NCI-H774 (cell line): ENCODE measurements at places on chromosomes 13 and 19.

DNA sequence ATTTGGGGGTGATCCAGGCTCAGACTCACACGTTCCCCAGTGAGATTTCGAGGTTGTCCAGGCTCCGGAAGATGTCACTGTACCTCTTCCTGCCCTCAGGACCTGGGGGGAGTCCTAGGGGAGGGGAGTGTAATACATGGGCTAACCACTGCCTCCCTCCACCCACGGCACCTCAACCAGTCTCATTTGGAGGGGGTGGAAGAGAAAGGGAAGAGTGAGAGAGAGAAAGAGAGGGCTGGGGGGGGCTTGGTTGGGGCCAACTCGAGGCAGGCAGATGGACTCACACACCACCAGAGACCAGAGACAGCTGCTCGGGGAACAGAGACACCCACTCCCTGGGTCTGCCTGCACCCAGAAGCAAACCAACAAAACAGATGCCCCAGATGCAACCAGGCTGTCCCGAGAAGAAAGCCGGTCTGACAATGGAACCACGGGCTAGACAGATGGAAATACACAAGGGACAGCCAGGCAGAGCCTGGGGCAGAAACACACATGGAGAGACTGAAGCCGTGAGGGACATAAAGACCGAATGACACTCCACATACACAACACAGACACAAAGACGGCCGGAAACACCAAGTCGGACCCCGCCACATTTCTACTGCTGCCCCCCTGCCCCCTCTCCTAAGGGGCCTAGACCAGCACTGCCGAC is 825 bp downstream of the GMIP start:
- DNase-seq = no peak

- no peak for DNase-seq
These were observed 326.6 kb downstream of the DIAPH3 start for GRCh38 chr13:59837101-59837500.

GRCh38 chr13:59099182-59099974 is 1064.3 kb downstream of the DIAPH3 start:
- DNase-seq = no peak

DNA sequence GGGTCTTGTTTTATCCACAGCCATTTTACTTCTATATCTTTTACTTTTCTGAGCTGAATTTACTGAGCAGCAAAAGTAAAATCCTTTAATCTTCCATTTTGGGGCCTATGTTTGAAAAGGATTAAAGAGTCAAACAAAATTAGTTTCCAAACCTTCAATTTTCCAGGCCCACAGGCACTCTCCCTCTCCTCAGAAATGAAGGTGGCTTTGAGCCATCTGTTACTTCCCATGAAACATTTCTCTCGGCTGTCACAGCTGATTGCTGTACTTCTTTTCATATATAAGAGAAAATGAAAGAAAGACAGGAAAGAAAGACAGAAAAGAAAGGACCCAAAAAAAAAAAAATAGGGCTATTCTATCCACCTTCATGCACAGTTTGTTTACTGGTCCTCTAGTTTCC is 194.9 kb downstream of the LACC1 start:
- DNase-seq = no peak

GRCh38 chr19:33950091-33950750 is 153.6 kb downstream of the KCTD15 start:
- no peak for DNase-seq

- DNase-seq = no peak
These were observed 28.1 kb downstream of the MYO16 start for GRCh38 chr13:108657519-108657918.

DNA sequence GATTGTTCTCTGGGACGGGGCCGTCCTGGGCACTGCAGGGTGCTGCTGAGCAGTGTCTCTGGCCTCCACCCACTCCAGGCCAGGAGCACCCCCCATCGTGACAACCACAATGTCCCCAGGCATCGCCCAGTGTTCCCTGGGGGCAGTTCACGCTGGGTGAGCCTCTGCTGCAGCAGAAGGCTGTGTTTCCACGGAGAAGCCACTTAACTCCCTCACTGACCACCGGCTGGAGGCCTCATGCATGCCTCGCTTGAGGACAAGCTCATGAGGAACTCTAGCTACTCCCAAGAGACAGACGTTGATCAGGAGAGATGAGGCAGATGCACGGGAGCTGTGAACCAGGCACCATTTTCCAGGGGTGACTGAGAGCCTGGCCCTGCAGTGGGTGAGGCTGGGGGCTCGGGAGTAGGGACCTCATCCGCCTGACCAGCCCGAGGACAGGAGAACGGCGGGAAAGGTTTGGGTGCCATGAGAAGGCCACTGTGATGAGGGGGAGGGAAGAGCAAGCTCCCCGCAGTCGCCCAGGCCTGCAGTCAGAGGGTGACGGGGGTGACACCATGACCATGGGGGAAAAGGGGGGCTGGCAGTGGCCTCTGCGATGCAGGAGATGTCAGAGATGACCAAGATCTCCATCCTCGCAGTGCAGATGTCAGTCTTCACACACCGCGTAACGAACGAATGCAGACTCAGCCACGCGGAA is 5.1 kb downstream of the SLC39A3 start:
- no peak for DNase-seq

GRCh38 chr13:76385586-76385985 is 500.6 kb downstream of the KCTD12 start:
- DNase-seq = no peak

- no peak for DNase-seq
These were observed 5.6 kb downstream of the LIPE start for GRCh38 chr19:42421591-42422031.

- DNase-seq = no peak
These were observed 109.6 kb upstream of the CACNA1A start for GRCh38 chr19:13615890-13616289.

DNA sequence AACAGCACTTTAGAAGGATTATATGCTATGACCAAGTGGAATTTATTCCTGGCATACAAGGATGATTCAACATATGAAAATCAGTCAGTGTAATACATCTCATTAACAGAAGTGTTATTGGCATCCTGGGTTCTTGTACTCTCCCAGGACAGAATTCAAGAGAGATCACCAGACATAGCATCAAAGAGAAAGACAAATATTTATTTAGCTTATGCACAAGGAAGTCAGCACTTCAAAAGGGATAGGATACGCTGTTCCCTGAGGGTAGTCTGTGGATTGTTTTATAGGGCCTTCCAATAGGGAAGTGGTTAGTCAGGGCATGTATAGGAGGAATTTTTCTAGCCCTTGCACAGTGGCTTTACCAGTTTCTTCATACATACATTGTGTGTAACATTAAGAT is 1238.0 kb downstream of the PCDH17 start:
- no peak for DNase-seq

DNA sequence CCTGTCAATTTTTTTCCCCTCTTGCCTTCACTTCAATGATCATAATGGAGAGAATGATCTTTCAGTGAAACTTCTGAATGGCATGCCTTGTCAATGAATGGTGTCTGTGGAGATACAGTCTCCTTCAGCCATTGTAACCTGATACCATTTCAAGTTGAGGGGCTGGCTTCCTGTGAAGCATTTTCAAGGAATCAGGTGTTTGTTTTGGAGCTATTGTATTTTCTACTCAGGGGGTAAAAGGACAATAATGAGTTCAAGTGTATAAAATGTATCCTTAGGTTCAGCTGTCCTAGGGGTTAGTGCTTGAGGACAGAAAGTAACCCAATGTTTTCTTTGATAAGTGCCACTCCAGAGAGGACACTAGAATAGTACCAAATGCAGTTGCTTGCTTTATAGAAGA is 23.8 kb upstream of the CBY2 start:
- DNase-seq = no peak

DNA sequence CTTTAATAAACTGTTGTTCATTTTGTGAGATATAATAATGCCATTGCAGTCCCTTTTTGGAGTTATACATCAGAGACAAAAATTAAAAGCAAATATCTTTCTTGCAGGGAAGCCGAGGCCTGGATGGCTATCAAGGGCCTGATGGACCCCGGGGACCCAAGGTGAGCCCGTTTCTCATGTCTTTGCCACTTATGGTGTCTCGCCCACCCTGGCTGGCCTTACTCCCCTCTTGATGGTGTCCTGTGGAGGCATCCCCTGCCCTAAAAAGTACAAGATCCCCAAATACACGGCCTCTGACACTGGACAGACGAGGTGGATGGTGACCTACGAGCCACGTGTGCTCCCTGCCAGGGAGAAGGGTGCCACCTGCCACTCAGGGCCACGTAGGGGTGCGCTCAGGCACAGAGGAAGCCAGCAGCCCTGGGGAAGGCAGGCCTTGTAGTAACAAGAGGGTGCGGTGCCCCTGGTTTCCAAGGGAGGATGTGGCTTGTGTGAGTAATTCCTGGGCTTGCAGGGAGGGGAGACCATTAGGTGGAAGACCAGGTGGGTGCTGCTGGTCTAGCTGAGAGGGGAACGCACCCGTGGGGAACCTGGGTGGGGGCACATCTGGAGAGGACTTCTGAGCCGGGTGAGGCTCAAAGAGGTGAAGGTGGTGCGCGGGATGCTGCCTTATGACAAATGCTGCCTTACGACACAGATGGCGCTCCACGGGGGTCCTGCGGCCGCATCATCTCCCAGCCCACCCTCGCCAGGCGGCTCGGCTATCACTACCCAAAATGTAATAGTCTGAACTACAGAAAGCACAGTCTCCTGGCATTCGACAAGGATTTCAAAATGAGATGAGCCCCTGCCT is 115.6 kb downstream of the RAB20 start:
- no peak for DNase-seq

DNA sequence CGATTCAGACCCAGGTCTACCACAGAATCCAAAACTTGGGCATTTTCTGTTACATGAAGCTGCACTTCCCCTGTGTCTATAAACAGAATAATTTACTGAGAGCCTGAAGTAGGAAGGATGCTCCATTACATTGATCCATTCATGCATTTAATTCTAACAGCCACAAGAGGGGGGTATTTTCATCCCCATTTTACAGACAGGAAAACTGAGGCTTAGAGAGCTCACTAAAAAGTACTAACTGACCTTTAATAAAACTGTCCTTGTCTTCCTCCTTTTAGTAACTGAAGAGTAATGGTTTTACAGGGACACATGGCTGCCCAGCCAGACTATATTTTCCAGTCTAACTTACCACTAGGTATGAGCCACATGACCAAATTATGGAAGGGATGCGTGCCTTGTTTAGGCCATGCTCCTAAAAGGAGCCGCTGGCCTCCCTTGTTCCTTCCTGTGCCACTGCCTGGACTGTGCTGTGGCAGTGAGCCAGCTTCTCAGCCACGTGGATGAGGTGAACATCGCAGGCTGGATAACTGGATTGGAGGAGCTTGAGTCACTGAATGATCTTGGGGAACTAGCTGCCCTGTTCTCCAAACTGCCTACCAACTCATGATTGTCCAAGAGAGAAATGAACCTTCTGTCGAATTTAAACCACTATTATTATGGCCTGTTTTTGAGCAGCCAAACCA is 108.3 kb downstream of the DOCK9 start:
- no peak for DNase-seq
